ENCODE measurements at places on chromosomes 2 and 18. TPM values are rescaled to one million over a fixed set of nuclear protein-coding genes. Genes with fewer than 3 reads are reported as not detected.

GRCh38 chr2:240347373-240347940 lies 88.0 kb upstream of the GPC1 start:
- DNase-seq = no peak

- DNase-seq = no peak
These were observed 573.2 kb downstream of the ZEB2 start for GRCh38 chr2:143946436-143947391.

DNA sequence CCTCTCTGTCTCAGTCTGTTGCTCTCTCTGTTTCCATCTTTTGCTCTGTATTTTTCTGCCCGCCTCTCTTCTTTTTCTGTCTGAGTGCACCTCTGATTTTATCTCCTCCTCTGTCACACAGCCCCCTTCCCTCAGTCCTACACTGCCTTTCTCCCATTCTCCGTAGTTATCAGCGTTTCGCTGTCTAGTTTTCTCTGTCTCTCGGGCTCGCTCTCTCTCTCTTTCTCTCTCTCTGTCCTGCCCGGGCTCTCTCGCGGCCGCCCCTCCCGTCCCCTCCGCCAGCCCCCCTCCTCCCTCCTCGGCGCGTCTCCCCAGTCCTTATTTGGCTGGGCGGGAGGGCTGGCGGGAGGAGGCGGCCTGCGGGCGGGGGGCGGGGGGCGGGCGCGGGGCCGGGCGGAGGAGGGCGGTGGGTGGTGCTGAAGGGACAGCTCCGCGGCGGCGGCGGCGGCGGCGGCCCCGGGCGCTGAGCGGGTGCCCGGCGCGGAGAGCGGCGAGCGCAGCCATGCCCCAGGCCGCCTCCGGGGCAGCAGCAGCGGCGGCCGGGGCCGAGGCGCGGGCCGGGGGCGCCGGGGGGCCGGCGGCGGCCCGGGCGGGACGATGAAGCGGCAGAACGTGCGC lies at the start of gene KCNK3:
Gene KCNK3, plus strand, starts transcription at position 444 of the 618 bp plus-strand sequence. Its CDS starts 154 bp downstream, at position 598.
- no peak for DNase-seq

GRCh38 chr18:33558529-33558928 lies 19.5 kb upstream of the ASXL3 start:
- no peak for DNase-seq

DNA sequence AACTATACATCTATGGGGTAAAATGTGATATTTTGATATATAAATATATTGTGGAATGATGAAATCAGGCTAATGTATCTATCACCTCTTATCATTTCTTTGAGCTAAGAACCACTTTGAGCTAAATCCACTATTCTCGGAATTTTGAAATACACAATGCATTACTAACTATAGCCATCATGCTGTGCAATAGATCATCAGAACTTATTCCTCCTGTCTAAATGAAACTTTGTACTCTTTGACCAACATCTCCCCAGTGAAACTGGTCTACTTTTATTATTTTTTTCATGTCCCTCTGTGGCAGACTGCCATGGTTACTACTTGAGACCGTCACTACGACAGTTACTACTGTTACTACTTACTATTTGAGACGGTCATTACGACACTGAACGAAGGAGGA lies 11.4 kb downstream of the PECR start:
- no peak for DNase-seq

DNA sequence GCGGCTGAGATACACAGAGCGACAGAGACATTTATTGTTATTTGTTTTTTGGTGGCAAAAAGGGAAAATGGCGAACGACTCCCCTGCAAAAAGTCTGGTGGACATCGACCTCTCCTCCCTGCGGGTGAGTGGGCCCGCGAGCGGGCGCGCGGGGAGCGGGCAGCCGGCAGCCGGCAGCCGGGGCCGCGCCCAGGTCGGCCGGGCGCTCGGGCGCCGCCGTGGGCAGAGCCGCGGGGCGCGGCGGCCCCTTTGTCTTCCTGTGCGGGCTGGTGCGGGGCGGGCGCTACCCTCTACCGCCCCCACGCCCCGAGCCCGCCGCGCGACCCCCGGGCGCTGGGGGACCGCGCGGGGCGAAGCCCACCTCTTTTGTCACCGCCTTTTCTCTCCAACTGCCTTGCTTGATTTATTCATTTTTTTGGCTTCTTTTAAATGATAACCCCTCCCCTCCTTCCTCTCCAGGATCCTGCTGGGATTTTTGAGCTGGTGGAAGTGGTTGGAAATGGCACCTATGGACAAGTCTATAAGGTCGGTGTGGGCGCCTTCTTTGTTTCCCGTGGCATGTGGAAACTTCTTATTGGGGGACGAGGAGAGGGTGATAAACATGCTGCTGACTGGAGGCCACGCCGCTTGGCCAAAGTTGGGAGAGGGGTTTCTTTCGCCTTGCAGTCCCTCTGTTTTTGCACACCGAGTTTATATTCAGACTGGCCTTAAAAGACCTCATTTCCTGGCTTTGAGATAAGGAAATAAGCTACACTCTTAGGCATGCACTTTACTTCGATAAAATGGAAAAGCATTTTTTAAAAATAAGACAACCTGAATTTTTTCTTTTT lies 722 bp downstream of the MAP4K4 start:
- DNase-seq = peak; percentile 37

DNA sequence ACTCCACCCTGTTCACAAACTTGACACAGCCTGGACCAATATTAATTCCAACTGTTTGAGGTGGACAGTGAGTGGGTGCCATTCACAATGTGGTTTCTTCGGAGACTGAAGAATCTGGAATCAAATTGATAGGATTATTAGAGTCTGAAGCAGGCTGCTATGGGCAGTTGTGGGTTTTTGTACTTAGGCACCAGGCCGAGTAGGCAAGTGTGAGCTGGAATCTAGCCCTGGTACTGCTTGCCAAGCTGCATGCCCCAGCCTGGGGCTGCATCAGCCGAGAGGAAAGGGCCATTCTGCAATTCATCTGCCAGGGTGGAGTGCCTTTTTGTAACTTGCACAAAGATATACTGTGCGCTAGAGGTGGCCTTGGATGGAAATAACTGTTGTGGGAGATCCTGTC lies 654.7 kb upstream of the FANCL start:
- no peak for DNase-seq

DNA sequence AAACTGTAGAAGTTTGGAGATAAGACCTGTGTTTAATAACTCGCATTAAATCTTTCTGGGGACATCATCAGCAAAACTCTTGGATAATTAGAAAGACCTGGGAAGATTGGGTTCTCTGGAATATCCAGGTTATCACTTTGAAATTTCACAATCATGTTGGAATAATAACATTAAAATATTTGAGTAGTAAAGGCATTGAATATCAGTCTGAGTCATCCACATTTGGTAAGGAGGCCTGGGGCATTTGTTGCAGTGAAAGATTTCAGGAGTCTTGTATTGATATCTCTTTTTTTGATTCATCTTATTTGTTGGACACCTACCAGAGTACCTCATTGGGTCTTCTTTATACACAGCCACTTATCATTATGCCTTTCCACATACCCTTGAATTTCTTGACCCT lies 95.9 kb downstream of the EPB41L5 start:
- no peak for DNase-seq

- no peak for DNase-seq
These were observed 106.2 kb downstream of the RTP5 start for GRCh38 chr2:241975593-241976284.

GRCh38 chr2:36963734-36964133 lies 2.6 kb downstream of the STRN start:
- no peak for DNase-seq

DNA sequence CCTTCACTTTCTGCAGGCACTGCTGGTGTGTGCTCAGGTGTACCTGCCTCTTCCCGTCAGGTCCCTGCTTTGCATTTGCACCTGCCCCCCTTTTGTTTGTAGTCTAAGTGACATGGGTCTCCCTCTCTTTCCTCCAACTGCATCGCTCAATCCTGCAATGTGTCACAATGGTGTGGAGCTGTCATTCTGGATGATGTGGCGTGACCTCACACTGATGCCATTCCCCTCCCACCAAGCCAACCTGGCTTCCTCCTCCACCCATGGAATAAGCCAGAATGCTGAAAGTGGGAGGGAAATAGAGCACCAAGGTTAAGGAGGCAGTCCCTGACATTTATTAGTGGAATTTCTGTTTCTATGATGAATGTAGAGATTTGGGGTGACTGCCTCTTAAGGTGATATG lies 156.7 kb downstream of the ZBTB7C start:
- no peak for DNase-seq

- DNase-seq = peak; percentile 34
These were observed 248.5 kb downstream of the CDH20 start for GRCh38 chr18:61581578-61582201.

DNA sequence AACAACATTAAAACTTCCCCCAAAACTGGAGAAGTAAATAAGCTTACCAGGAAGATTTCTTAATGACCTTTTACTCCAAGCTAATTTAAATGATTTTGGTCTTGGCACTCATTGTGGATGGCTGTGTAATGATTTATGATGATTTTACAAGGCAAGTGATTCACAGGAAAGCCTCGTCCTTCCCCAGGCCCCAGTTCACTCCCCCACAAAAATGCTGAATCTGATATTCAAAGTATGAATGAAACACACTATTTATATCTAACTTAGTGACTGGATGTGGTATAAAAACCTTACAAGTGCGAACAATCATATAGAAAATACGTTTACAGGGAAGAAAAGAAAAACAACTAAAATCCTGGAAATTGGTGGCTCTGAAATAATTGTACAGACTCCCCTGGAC lies 49.8 kb downstream of the ZNF516 start:
- peak; percentile 77 for DNase-seq

DNA sequence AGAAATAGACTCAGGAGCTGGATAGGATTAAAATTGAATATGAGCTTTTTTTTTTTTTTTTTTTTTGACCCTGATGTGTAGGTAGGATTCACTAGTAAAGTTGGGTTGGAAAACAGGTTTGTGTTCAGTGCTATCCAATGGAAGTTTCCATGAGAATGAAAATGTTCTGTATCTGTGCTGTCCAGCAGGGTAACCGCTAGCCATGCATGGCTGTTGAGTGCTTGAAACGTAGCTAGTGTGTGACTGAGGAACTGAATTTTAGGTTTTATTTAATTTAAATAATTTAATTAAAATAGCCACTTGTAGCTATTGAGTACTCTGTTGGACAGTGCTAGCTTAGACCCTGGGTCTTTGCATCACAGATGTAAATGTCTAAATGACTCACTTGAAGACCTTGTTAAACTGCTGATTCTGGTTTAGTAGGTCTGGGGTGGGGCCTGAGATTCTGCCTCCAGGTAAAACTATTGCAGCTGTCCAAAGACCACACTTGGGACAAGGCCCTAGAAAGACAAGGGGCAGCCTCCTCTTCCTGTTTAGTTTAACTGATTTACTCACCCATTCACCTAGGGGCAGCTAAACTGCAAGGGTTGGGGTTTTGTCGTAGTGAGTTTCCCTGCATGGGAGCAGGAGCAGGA lies 84.7 kb upstream of the STON1 start:
- DNase-seq = no peak

- DNase-seq = no peak
These were observed 10.7 kb upstream of the SELENOI start for GRCh38 chr2:26335231-26335630.

- DNase-seq = no peak
These were observed 10.4 kb upstream of the ZNF512 start for GRCh38 chr2:27572439-27572838.

DNA sequence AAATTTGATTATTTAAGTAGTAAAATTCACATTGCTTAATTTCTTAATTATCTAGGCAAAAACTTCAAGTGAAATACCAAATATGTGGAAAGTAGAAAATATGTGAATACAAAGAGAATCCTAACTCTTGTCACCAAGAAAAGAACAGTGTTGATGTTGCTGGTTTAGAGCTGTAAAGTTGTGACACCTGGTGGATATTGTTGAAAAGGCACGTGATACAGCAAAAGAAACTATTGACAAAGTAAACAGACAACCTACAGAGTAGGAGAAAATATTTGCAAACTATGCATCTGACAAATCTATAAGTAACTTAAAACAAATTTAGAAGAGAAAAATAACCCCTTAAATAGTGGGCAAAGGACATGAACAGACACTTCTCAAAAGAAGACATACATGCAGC lies 25.6 kb upstream of the ZC3H15 start:
- peak; percentile 24 for DNase-seq

DNA sequence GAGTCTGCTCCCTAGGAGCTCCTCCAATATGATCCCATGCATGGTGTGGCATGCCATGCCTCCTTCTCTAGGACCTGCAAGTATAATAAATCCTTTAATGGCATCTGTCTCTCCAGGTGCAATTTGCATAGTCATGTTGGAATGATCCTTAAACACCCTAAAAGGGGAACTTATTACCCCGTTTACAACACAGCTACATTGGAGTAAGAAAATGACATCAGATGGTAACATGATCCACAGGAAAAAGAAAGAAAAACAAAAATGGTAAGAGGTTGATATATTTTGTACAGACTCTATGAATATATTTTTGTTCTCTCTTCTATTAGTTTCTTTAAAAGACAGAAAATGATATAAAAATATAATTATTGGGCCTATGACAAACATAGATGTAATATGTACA lies 79.0 kb downstream of the CRACDL start:
- DNase-seq = no peak

DNA sequence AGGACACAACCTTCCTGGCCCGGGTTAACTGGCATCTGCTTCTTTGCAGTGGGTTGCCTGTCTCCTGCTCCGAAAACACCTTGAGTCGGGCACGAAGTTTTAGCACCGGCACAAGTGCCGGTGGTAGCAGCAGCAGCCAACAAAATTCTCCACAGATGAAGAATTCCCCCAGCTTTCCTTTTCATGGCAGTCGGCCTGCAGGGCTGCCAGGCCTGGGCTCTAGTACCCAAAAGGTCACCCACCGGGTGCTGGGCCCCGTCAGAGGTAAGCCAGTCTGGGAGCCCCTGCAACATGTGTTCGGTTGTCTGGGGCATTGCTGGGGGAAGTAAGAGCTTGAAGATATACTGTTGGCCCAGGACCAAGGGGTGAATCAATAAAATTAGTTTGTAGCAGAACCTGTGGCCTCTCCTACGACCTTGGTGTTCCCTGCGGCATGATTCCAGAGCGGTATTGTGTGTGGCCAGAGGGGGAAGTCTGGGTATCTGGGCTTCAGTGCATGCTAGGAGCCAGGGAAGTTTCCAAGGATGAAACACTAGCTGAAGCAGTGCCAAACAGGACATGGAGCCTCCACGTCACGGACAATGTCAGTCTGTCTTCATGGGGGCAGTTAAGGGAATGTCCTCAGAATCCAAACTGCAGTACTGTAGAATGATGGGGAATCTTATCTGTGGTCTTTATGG lies 7.8 kb downstream of the AGBL5 start:
- DNase-seq = no peak

DNA sequence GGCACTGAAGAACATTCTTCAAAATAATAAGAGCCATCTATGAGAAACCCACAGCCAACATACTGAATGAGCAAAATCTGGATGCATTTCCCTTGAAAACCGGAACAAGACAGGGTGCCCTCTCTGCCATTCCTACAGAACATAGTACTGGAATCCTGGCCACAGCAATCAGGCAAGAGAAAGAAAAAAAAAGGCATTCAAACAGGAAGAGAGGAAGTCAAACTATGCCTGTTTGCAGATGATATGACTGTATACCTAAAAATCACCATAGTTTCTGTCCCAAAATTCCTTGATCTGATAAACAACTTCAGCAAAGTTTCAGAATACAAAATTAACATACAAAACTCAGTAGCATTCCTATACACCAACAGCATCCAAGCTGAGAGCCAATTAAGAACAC lies 119.5 kb upstream of the PARD3B start:
- DNase-seq = no peak

The SETBP1 gene
- 0.10 TPM for total RNA-seq

The MLPH gene
- 12.9 TPM for total RNA-seq

The ZNF385B gene
- total RNA-seq = 0.22 TPM

The SERPINB11 gene
- not detected for total RNA-seq

The CEBPZ gene
- 62.1 TPM for total RNA-seq

The HOXD9 gene
- total RNA-seq = 3.6 TPM

The HEATR5B gene
- 31.5 TPM for total RNA-seq

The CABYR gene
- total RNA-seq = 16.3 TPM

The HTR2B gene
- total RNA-seq = not detected
